Muscle of arm (tissue), 14 donors: ENCODE measurements at places on chromosomes 3 and 15. TPM values are rescaled to one million over a fixed set of nuclear protein-coding genes. Genes with fewer than 3 reads are reported as not detected.

Gene RLBP1
- polyA plus RNA-seq = 0.08 TPM

Gene ZNF80
- polyA plus RNA-seq = not detected

Gene GOLGA6D
- 0.29 TPM for polyA plus RNA-seq

Gene SPATA12
- polyA plus RNA-seq = not detected

Gene GATM
- polyA plus RNA-seq = 244 TPM

Gene LRIG1
- polyA plus RNA-seq = 162 TPM

Gene ZPLD1
- not detected for polyA plus RNA-seq

Gene VEPH1
- 3.8 TPM for polyA plus RNA-seq

Gene FRMD5
- polyA plus RNA-seq = 2.0 TPM

Gene TMEM40
- polyA plus RNA-seq = 12.2 TPM
